ENCODE measurements at places on chromosomes 4 and X.

DNA sequence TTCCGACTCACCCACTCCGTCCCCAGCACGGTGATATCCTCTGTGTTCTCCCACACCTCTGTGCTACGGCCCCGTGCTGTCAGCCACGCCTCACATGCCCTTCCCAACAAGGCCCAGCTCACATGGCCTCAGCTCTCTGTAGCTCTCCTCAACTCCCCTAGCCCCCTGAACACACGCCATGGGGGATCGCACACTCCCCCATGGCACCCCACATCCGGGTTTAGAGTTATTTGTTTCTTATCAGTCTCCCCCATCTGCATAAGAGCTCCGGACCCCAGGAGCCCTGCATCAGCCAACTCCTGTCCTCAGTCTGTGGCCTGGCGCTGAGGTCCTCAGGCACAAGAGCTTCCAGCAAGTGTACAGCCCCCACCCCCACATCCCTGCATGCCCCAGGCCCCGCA is 7.0 kb downstream of the C4orf50 start:
- DNase-seq = no peak

GRCh38 chr4:681736-682451 is 7.1 kb downstream of the SLC49A3 start:
- no peak for DNase-seq

DNA sequence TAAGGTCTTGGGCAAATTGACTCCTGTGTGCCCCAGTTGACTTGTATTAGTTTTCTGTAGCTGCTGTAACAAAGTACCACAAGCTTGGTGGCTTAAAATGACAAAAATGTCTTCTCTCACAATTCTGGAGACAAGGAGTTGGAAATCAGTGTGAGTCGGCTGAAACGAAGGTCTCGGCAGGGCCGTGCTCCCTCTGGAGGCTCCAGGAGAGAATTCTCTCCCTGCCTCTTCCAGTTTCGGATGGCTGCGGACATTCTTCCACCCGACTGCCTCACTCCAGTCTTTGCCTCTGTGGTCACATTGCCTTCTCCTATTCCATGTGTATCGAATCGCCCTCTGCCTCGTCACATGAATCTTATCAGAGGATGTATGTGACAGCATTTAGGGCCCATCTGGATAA is 66.0 kb upstream of the PHOX2B start:
- DNase-seq = no peak

DNA sequence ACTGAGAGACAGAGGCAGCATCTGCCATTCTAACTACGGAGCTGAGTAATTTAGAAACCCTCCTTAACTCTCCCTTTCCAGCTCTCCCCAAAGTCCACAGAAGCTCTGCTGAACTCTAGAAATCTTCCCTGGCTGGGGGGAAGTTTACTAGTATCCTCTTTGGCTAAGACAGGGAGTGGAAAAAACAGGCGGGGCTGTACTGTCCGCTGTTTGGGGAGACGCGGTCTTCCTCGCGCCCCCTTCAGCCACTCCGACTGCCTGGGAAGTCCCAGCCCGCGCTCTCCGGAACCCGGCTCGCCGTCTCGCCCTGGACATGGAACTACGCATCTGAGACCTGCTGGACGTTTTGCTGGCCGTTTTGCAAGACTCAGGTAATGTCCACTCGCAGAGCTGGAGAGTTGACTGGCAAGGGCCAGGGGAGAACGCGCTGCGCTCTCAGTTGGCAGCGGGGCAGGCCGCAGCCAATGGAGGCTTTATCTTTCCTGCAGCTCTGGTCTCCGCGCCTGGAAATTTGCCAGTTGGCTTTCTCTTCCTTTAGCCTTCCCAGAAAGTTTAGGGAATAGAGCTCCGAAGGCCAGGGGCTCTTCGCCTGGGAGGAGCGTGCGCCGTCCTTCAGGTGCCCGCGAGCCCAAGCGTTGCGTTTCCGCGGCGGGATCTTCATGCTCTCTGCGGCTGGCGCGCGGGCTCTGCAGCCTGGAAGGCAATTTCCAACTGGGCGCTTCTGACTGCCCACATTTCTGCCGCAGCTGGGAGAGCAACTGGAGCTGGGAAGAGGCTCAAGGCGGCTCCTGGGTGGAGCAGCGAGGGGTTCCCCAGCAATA is 892 bp downstream of the IL1RAPL2 start:
- no peak for DNase-seq

- DNase-seq = no peak
These were observed 55.0 kb upstream of the TADA2B start for GRCh38 chr4:6988016-6988715.

- no peak for DNase-seq
These were observed 33.8 kb downstream of the DGKK start for GRCh38 chrX:50436797-50437196.
